ENCODE measurements at places on chromosomes 3 and 15.

DNA sequence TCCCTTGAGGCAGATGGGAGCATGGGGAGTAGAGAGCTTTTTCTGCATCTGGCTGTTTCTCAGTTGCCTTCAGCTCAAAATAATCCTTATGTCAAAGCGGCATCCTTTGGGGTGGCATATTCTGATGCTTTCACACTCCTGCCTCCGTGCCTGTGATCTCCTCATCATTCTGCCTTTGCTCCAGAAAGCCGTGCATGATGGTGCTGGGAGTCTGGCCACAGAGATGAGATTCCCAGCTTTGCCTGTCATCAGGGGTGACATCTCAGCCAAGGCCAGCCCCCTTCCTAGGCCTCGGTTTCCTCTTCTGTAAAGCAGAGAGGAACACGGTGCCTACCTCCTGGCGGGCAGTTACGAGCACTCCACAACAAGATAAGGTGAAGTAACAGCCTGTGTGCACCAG, 96.3 kb upstream of the ALDH1A3 start:
- DNase-seq = no peak

DNA sequence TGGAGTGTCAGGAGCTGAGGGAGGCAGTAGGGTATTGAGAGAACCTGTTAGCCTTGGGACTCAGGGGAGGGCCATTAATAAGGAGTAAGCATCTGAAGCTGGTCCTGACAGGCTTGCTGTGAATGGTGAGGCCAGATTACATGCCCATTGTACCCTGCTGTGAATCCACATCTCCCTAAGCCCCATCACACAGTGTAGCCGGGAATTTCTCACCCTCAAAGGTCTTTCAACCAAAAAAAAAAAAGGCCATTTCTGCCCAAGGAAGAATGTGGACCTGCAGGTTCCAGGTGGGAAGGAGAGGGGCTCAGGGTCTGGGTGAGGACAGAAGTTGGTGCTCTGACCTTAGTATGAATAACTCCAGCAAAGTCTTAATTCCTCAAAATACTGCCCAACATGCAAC, 37.2 kb downstream of the MAGEF1 start:
- no peak for DNase-seq

DNA sequence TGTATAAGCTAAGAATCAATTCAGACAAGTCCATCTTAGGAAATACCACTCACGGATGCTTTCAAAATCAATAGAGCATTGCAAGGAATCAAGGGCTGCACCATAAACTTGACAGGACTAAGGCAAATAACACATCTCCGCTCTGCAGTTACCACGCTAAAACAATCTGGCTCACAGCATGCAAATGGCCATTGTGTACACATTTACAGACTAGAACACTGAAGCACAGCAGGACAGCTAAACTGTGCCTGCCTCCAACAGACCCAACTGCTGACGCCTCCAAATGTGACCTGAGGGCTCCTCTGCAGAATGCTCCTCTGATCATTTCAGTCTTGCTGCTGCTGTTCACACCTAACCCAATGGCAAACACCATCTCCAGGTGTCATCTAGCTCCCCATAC, 104.3 kb downstream of the MEX3B start:
- DNase-seq = no peak

- no peak for DNase-seq
These were observed 311.6 kb upstream of the CNTN4 start for GRCh38 chr3:1787094-1787493.

DNA sequence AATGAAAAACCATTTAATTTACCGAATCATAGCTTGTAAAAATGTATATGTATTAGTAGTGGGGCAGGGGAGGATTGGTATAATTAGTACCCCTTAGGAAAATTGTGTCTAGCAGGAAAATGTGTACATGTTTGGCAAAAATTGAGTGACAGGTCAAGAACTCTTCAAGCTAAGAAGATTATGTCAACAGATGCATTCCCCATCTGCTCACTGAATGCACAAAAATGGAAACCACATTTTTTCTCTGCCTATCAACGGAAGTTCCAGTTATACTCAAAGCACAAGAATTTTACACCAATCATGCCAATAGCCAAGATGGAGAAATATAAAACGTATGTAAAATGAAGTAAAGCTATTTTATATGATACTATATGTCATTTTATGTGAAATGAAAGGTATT, 377.8 kb downstream of the KCNH8 start:
- DNase-seq = no peak

DNA sequence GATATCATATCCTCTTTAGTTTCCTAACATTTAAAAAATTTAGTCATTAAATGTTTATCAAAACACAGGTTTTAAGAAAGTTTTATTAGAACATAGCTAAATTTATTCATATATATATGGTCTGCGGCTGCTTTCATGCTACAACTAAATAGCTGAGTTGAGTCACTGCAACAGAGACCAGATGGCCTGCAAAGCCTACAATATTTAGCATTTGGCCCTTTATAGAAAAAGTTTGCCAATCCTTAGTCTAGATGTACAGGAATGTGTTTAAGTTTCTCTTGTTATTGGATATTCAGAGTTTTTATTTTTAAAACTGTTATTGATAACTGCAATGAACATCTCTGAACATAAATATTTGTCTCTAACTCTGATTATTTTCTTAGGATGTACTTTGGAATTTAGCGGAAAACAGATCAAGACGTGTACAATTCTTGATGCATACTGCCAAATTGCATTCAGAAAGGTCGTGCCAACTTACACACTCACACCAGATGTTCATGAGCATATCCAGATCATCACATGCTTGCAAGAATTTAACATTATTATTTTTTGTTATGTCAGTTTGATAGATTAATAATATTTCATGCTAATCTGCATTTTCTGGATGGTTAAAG, 157.9 kb downstream of the STAC start:
- DNase-seq = no peak

- no peak for DNase-seq
These were observed 7.5 kb downstream of the HEG1 start for GRCh38 chr3:125048282-125048681.

- no peak for DNase-seq
These were observed 5.0 kb downstream of the TRPM1 start for GRCh38 chr15:31096563-31096962.

GRCh38 chr3:55090746-55091145, 162.9 kb upstream of the LRTM1 start:
- DNase-seq = no peak

DNA sequence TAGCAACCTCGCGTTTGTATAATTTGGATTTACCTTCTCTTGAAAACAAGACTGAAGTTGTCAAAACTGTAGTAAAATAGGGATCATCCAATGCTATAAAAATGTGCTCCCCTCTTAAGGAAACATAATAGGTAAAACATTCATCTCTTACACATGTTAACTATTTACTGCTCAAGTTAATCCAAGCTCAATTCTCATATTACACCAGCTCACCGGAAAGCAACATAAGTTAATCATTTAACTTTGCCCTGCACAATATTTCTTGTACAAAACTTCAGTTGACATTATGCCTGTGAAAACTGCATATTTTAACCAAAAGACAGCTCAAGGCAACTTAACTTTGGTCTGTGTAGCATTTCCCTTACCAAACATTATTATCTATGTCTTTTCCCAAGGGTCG, 634.2 kb downstream of the NAALADL2 start:
- no peak for DNase-seq

GRCh38 chr3:46471371-46471914, 6.7 kb upstream of the LTF start:
- no peak for DNase-seq

- DNase-seq = no peak
These were observed 1.8 kb downstream of the OTOL1 start for GRCh38 chr3:161498259-161498921.

DNA sequence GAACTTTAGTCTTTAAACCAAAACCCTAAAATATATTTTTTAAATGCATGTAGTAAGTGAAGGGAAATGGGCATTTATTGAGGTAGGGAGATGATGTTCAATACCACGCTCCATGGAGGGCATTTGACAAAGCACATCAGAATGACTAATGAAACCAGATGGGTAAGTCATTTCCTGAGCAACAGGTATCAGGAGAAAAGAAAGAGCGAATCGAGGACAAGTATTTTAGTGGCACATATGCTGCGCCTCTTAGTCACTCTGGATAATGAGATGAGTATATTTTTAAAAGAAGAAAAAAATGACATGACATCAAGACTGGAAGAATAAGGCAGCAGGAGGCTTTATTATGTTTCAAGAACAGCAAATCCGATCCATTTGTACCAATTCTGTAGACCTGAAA, 129.0 kb upstream of the ARHGEF3 start:
- no peak for DNase-seq

DNA sequence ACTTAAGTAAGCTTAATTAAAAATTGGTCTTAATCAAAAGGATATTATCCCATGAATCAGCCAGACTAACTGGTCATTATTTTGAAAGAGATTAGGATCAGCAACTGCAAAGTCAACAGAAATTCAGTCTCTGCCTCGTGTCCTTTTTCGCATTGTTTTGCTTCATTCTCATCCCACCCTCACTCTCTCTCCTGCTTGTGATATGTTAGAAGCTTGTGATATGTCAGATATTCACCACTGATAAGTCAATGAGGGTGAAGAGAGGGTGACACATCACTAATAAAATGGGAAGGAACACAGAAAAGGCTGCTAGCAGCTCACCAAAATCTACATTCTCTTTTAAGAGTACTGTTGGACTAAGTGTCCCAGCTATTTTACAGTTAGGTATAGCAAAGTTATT, 146.1 kb downstream of the SUCNR1 start:
- no peak for DNase-seq

- no peak for DNase-seq
These were observed 29.6 kb upstream of the NFKBIZ start for GRCh38 chr3:101819649-101820206.

DNA sequence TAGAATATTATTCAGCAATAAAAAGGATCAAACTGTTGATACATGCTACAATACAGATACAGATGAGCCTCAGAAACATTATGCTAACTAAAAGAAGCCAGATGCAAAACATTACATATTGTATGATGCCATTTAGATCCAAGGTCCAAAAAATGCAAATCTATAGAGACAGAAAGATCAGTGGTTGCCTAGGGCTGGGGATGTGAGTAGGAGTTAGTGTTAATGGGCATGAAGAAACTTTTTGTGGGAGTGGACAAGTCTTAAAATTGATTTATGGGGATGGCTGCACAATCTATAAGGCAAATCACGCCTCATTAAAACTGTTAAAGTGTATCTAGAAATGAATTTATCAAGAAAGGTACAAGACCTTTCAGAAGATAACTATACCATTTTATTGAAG, 45.0 kb downstream of the EHHADH start:
- DNase-seq = no peak

DNA sequence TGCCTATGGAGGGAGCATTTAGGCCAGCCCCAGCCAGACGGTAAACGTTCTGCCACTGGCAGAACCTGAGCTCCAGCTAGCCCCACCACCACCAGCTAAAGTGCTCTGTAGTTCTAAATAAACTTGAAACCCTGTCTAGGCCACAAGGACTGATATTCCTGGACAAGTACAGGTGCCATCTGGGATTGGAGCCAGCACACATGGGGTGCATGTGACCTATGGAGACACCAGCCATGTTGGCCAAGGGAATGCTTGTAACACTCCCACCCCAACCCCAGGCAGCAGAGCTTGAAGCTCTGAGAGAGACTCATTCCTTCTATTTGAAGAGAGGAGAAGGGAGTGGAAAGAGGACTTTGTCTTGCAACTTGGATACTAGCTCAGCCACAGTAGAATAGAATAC, 284.5 kb upstream of the DCBLD2 start:
- no peak for DNase-seq

DNA sequence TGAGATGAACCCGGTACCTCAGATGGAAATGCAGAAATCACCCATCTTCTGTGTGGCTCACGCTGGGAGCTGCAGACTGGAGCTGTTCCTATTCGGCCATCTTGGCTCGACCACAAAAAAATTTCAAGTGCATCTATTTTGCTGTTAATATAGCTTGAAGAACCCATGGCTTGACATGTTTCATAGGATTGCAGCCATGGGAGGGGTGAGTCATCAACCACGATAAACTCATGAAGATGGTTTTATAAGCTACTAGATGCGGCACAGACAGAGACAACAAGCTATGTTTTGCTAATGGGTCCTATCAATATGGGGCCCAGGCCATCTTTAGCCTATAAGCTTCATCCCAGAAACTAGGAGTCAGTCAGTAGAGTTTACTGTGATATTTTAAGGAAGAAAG, 100.4 kb upstream of the PHLDB2 start:
- no peak for DNase-seq

DNA sequence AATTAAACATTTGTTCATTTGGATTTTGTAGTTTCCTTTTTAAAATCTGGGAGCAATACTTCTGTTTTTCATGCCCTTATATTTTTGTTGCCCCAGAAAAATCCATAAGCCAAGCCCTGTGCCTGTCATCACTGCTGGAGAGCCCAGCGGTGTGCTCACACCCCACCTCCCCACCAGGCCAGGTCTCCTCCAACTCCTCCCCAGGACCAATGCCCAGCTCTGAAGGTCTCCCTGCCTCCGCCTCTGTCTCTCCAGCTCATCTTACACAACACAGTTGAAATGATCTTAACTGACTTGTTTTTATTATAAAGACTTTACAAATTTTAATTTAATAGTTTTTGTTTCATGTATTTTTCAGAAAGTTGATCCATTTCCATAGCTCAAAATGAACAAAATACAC, 66.4 kb downstream of the RHCG start:
- DNase-seq = no peak

DNA sequence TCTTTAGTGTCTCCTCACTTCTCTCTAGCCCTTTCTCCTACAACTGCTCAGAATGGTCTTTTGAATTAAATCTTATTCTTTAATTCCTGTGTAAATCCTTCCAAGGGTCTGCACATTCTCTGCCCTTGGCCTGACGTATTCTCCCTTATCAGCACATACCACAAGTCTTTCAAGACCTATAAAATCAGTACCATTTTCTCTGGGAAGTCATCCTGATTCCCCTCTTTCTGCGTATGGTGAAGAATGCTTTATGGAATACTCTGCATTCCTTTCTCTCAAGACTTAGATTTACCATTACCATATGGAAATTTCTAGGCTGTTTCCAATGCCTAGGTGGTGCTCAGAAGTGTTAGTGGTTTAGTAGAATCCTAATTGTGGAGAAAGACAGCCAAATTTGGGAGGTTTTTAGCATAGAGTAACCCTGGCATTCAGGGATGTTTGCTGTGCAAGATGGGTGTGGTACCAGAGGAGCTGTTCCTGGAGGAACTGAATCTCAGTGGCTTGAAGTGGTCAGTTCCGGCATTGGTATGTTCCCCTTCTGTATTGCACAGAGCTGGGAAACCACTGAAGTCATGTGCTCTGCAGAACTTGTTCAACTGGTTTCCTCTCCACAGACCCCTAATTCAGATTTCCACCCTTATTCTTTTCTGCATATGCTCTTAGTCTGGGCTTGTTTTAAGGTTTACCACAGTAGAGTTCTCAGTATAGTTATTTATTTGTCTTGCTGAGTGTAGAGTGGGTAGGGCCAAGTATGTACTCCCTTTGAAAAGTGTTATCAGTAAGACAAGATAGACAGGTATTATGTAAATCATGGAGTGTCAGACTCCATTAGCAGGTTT, 24.5 kb downstream of the IQGAP1 start:
- no peak for DNase-seq

GRCh38 chr3:59809016-59809415, 759.2 kb upstream of the CFAP20DC start:
- DNase-seq = no peak

Measured in cortex of kidney (tissue), 1 donor.